ENCODE measurements at places on chromosomes 2 and 18. TPM values are rescaled to one million over a fixed set of nuclear protein-coding genes. Genes with fewer than 3 reads are reported as not detected.

GRCh38 chr2:26578113-26578458 lies 63.1 kb downstream of the CIB4 start:
- no peak for DNase-seq

DNA sequence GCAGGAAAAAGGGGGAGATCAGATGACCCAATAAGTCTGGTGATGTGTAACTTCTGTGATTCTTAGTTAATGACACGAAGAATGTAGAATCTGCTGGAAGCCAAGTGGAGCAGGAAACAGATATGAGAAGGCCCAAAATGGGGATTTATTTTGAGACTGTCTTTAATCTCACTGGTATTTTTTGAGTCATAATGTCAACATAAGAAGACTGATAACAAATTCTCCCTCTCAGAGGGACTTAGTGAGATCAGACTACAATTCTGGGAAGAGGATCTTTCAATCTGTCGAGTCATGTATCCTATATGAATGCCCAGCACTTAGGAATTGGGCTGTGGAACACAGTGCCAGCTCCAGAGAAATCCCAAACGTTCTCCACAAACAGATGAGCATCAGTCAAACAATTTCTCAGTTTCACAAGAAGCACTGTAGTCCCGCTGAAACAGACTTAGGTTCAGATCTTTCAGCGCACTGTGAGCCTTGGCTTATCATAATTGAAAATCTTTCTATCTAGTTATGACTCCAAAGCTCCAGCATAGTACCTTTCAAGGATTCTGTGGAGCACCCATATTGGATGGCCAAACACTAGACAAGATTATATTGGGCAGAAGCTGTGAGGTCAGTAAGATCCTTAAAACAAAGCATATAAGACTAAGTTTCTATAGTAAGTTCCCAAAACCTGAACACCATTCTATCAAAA lies 738.2 kb downstream of the LRP1B start:
- no peak for DNase-seq

Gene ANKRD30BL
- total RNA-seq: not detected

Gene LYG2
- total RNA-seq: not detected

- no peak for DNase-seq
Measured at GRCh38 chr2:173412628-173413027, 58.0 kb downstream of the CDCA7 start.

- DNase-seq: no peak
Measured at GRCh38 chr2:202494300-202495229, 118.4 kb downstream of the BMPR2 start.

DNA sequence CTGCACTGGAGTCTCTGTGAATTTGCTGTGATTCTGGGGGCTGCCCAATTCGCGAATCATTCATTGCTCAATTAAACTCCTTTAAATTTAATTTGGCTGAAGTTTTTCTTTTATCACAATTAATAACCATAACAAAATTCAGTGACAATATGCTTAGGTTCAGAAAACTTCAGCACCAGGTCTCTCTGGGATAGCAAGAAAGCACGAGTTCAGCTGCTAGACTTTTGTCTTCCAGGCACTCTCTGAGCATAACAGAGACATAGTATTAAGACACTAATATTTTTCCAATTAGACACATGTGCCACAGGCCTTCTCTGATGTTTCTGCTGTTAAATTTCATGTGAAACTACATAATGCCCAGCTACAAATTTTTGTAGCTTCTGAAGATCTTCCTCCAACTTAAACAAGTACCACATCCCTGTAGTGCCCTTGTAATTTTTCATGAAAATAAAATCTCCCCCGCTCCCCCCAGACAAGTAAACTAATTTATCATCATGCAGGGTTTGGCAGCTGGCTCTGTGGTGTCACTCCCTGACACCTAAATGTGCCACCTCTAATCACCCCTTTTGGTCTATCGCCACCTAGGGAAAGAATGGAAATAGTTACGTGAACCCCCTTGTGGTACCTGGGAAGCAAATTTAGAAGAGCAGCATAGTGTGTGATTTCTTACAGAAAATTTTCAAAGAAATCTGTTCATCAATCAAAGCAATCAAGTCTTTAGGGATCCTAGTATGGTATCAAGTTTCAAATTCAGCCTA lies 94.1 kb downstream of the CSRNP3 start:
- DNase-seq: peak; percentile 2

DNA sequence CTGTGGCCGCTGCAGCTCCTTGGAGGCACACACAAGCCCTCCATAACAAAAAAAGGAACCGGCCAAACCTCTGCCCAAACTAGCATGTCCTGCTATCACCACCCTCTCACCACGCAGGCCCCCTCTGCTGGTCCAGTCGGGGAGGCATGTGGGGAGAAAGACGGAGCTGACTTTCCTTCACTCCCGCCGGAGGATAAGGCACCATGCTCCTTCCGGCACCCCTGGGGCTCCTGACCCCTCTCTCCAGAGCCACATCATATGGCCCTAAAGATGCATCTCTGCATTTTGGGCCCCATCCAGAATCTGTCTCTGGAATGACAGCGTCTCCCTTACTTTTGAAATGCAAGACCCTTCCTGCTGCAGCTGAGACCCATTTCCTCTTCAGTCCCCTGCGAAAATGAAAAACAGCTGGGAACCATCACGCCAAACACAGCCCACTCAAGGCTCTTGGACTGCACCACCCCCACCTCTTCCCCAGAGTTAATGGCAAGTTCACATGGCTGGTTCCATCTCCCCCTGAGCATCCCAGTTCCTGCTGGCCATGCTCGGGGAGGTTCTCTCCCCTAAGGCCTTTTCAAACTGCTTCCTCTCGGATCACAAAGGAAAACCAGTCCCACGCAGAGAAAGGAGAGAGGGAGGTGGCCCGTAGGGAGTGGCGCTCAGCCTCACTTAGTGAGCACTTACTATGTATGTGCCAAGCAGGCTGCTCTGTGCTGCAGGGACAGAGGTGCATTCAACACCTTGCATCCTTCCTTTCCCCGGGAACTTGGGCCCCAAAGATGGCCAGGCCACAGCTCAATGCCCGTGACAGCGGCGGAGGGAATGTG lies 35.2 kb upstream of the MLPH start:
- no peak for DNase-seq

- no peak for DNase-seq
Measured at GRCh38 chr2:237315170-237315828, 98.7 kb downstream of the COL6A3 start.

GRCh38 chr2:207180741-207181140 lies 15.0 kb upstream of the KLF7 start:
- DNase-seq: no peak

Gene RUFY4
- 2.1 TPM for total RNA-seq

Gene FRZB
- total RNA-seq: not detected

Gene NR4A2
- 398 TPM for total RNA-seq

Gene SATB2
- not detected for total RNA-seq

Gene FARP2
- 34.9 TPM for total RNA-seq

Gene CRACDL
- 0.10 TPM for total RNA-seq

DNA sequence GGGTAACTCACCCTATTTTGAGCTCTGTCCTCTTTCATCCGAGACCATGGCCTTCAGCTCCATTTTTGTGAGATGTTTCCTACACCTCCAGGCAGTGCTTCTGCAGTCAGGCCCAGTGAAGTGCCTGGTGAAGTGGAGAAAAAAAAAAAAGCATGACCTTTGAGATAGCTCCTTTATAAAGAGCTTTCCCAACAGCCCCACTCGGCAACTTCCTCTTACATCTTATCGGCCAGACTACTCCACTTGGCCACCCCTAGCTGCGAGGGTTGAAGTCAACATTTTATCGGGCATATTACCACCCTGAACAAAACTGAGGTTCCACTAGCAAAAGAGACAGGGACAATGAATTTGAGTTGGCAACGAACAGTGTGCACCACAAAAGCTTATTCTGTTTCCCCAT lies 124.8 kb upstream of the RNF152 start:
- no peak for DNase-seq

DNA sequence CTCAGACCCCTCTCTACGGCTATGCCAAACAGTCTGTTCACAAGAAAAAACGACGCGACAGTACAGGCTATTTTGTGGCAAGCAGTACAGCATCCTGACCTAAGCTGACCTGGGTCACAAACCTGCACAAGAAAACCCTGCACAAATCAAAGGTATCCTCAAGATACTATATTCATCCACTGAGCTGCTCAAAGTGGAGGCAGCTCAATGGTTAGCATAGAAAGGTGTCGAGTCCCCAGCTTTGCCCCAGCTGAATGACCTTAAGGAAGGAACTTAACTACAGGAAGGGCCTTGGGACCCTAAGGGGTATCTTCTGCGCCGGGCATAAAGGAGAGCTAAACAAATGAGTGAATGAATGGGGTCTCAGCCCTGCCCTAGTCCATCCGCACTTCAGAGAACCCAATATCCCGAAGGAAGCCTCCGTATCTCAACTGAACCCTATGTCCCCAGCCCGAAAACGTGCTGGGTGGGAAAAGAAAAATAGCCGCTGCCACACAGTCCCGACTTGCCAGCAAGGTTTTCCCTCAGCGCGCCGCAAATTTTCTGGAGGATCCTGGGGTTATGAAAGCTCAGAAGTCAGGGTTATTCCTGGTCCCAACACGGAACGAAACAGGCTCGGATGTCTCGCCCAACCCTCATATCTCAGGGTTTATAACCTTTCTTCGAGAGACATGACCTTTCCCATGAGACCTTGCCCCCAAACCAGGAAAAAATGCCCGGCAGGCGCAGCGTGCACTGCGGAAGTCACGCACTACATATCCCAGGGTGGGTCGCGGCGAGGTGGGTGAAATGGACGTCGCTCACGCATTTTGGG lies at the start of gene FASTKD1:
Gene FASTKD1 (minus strand): TSS at position 706 of the 814 bp plus-strand sequence. CDS start 1,836 bp downstream, outside the sequence.
- DNase-seq: peak; percentile 81

- no peak for DNase-seq
Measured at GRCh38 chr18:23232331-23232730, 97.0 kb downstream of the CABLES1 start.

DNA sequence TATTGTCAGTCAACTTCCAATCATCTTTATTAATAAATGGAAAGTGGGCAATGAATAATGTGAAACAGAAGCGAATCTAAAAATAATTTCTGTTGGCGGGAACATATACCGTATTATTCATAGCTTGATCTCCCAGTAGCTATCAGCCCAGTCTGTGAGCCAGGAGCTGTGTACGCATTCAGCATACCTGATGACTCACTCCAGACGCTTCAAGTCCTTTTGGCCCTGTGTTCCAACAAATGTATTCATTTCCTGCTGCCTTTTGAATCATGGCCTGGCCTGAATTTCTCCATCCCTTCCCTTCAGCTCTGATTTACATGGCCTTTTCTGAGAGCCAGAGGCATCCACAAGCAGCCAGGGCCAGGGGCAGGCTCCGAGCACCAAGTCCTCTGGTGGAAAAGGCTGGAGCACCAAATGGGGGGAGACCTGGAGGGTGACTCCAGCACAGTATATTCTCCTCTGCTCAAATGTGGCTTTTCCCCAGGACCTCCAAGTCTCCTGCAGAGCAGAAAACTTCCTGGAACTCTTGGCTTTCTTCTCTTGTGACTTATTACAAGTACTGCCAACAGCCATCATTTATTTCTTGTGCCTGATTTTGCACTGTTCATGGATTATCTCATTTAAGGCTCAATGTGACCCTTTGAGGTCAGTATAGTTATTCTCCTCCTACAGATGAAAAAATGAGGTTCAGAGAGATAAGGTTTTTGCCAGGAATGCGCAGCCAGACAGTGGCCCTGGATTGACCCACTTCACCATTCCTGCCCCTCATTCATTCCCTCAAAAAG lies 108.7 kb downstream of the EN1 start:
- no peak for DNase-seq

DNA sequence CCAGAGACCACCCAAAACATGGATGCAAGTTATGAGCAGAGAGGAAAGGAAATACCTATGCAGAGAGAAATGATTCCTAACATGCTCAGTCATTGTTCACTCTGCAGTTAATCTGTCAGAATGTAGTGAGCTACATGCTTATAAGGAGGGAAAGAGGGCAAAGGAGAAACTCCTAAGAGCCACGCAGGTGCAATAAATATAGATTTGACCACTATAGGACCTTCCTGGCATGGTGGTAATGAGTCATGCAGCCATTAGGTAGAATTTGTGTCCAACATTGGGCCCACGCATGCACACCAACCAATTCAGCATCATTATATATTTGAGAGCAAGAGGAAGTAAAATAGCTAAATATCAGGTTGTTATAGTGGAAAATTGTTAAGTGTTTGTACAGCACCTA lies 699.9 kb downstream of the DSC3 start:
- no peak for DNase-seq

DNA sequence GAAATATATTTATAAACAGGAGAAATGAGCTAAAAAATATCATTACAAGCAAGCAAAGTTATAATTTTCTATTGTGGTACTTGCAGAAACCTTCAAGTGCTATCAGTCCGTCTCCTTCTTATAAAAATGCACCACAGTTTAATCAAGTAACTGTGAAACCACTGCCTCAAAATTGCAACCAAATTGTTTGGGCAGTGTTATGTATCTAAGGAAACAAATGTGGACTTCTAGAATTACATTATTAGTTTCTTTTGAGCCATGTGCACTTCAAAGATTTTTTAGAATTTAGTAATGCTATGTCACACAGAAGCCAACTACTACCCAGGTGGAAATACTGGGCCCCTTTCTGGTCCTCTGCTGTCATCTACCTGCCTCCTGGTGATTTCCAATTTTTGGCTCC lies 495.6 kb downstream of the NYAP2 start:
- DNase-seq: no peak

Gene DPP10
- total RNA-seq: not detected

DNA sequence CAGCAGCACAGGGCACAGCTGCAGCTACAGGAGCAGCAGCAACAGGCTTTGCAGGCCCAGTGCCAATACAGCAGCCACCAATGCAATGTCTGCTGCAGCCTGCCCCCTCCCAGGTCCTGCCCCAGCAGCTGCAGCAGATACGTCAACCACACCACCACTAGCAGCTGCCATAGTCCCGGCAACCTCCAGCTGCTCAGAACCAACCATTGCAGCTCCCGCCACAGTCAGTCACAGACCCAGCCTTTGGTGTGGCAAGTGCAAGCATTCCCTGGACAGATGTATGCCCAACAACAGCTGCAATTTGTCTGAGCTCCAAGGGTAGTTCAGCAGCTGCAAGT lies 53.3 kb upstream of the TUBA3E start:
- DNase-seq: no peak

- DNase-seq: no peak
Measured at GRCh38 chr18:37176621-37176934, 347.7 kb downstream of the KIAA1328 start.

Measured in CD4-positive, CD25-positive, alpha-beta regulatory T cell (primary cell).